Neural crest cell (in vitro differentiated cells): ENCODE measurements at places on chromosomes 1 and 21.

DNA sequence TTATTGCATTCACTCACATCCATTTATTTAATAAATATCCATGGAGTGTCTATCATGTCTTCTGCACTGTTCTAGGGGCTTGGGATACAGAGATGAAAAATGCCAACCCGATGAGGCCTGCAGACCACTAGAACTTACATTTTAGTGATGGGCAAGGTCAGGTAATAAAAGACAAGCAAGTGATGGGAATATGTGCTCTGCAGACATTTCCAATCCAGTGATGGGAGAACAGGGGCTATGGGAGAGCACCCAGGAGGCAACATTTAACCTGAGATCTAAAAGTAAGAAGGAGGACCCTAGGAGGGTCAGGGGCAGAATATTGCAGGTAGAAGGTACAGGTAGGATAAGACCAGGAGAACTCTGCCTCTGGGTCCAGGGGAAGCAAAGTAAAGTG, 53.1 kb downstream of the ETS2 start:
- DNase-seq: no peak

- no peak for DNase-seq
Observed at GRCh38 chr21:39006571-39007311, 176.5 kb downstream of the PSMG1 start.

- no peak for DNase-seq
Observed at GRCh38 chr1:22789356-22789994, 78.8 kb downstream of the EPHB2 start.

- no peak for DNase-seq
Observed at GRCh38 chr1:119787776-119788175, 19.1 kb upstream of the HMGCS2 start.

DNA sequence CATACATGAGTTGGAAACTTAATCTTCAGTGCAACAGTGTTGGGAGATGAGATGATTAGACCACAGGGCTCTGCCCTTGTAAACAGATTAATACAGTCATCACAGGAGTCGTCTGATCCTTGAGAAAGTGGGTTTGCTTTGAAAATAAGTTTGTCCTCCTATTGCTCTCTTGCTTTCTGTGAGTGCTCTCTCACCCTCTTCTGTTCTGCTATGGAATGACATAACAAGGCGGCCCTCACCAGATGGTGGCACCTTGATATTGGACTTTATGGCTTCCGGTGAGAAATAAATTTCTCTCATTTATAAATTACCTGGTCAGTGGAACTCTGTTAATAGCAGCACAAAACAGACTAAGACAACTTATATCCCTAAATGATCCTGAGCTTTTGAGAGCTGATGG, 353.6 kb downstream of the BRINP3 start:
- DNase-seq: no peak

DNA sequence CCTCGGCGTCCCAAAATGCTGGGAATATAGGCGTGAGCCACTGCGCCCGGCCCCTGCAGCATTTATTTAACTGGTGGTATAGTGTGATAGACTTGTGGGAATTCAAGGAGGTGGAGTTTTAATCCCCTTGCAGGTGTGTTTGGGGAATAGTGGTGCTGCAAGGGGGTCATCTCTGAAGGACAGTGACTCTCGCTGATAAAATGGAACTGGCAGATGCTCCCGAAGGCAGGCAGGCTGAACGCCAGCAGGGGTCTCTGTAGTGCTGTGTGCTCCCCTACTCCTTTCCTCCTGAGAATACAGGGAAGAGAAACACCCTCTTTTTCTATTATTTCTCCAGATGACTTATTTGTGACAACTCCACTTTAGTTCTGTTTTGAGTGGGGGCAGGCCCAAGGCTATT, 4.0 kb downstream of the OSCP1 start:
- DNase-seq: peak; percentile 36

GRCh38 chr1:74748960-74749359, 16.0 kb downstream of the TYW3 start:
- no peak for DNase-seq

GRCh38 chr1:10513199-10513598, 38.4 kb downstream of the PEX14 start:
- no peak for DNase-seq

- DNase-seq: no peak
Observed at GRCh38 chr1:81125672-81126071, 675.1 kb upstream of the ADGRL2 start.

- no peak for DNase-seq
Observed at GRCh38 chr1:226965581-226966440, 25.7 kb downstream of the COQ8A start.

- no peak for DNase-seq
Observed at GRCh38 chr1:72986591-72987290, 704.4 kb upstream of the NEGR1 start.

- no peak for DNase-seq
Observed at GRCh38 chr1:184388971-184389370, 2.1 kb downstream of the C1orf21 start.

DNA sequence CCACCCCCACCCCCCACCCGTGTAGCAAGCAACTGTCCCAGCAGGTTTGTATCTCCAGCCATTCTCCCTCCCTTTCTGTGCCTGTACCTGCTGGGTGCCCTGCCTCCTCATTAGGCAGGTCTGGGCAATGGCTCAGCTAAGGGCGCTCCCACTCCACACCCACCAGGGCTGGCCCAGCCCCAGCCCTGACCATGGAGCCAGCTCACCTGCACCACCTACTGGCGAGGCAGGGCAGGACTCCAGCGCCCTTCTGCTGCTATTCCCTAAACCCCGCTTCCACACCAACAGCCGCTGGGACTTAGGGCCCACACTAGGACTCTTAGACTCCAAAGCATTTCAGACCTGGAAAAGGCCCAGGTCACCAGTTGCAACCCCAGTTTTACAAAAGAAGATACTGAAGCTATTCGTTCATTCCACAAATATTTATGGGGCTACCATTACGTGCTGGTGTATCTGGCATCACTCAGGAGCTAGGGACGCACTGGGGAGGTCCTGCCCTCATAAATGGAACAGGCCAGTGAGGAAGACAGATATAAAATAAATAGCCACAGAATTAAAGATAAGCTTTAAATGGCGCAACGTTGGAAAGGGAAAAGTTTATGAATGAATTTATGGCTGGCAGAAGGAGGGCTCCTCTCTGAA, 24.0 kb downstream of the PGLYRP3 start:
- DNase-seq: peak; percentile 20

- no peak for DNase-seq
Observed at GRCh38 chr1:212286556-212287131, 1.4 kb downstream of the PPP2R5A start.

GRCh38 chr1:240306673-240307072, 215.0 kb downstream of the FMN2 start:
- DNase-seq: no peak

DNA sequence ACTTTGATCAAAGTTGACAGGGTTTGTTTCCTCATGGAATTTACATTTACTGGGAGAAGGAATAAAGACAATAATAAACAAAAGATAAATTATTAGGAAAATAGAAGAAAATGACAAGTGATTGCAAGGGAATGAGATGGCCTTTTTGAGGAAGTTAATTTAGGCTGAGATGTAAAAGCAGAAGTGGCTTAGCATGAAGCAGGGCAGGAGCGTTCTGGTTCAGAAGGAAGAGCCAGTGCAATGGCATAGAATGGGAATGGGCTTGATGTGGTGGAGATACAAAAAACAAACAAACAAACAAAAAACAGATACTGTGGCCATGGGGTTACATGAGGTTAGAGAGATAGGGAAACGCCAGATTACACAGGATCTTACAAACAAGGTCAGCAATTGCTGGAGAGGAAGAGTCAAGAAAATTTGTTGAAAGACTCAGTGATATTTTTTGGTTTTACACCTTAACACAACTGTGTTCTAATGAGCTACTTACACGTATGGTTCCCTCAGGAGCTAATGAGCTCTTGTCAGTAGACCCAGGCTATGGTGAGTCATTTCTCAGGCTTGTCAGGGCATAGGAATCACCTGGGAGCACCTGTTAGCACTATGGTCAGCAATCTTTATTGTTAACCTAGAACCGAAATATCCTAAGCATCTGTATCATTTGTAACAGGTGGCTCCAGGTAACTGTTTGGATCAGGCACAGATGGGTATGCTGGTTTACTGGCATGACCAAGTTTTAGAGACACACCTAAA, 8.7 kb upstream of the CADM3 start:
- no peak for DNase-seq

GRCh38 chr1:203619091-203619780, 7.4 kb upstream of the ATP2B4 start:
- no peak for DNase-seq

DNA sequence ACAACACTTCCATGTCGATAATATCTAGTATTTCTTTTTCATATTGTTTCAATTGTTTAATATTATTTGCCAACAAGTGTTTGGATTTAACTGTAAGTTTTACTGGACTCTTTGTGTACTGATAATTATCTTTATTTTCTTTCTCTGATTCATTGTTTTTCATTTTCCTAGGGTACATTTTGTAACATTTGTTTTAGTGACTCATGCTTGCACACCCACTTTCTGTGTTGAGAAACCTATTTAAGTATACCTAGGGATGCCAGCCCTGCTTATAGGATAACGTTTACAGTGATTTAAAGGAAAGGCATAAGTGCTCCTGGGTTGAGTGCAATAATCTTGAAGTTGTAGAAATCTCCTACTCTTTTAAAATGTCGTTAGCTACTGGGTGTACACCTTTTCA, 1386.0 kb upstream of the ADGRL4 start:
- no peak for DNase-seq

GRCh38 chr1:109069294-109069693, 6.5 kb downstream of the TAF13 start:
- DNase-seq: no peak

DNA sequence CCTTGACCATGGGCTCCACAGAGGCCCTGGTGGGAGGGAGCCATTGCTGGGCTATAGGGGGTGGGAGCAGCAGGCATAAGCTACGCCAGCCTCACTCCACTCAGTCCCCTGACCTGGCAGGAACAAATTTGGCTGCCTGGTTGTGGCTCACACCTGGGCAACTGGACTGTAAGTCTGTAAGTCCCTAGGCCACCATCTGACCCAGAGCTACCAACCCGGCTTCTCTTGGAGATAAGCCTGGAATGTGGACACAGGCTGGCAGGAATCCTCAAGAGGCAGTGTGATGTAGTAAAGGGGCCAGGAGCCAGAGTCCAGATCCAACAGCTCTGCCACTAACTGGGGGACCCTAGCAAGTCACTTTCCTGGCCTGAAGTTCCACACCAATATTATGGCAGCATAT, 11.4 kb downstream of the NCF2 start:
- DNase-seq: no peak

DNA sequence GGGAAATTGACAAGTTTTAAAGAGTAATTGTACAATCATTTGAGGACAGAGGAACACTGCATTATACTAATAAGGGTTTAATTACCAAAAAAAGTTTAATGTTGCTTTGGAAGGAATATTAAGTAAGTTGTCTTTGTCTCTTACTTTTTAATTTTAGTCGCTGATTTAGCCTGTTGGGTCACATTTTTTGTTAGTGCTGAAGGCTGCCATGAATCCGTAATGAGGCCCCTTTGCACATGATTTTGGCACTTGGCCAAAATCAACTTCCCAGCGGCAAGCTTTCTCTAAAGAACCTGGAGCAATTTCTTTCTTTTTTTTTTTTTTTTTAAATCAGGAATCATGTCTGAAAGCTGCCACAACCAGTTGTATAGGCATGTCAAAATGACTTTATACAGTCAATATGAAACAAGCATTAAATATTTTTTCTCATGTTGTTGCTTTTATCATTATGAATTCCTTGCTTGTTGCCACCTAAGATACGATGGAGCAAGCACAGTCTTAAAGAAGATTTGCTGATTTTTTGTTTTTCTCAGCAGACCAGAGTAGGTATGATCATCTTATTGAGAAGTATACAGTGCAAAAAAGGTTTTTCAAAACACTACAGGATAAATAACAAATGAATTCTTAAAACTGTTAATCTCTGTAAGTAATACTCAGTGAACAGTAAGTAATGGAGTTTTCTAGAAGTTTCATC, 690.4 kb downstream of the USP25 start:
- DNase-seq: no peak

DNA sequence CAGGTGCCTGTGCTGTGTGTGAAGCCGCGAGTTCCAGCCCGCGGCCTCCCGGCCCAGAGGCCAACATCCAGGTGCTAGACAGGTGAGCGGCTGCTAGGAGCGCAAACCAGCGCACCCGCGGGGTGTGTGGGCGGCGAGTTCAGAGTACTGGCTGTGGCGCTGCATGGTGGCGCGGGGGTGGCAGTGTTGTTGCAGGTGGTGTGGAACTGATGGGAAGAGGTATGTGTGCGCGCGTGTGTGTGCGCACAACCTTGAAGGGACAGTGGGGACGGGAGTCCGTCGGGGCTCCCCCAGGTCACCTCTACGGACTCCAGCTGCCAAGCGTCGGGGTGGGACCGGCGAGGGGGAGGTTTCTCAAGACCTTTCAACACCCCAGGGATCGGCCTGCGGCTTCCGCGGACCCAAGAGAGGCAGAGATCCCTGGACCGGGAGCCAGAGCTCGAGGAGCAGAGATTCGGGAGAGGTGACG, 433 bp upstream of the DMBX1 start:
- no peak for DNase-seq

DNA sequence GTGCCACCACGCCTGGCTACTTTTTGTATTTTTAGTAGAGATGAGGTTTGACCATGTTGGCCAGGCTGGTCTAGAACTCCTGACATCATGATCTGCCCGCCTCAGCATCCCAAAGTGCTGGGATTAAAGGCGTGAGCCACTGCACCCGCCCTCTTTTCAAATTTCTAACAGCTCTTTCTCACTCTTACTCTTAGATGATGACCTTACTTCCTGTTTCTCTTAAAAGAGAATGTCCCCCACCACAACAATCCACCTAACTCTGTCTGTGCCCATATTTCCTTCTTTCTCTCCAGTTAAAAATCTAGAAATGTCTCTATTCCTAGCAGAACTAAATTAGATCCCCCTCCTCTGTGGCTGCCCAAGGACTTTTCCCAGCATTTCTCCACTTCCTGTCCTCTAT, 46.6 kb upstream of the RGS2 start:
- DNase-seq: no peak

DNA sequence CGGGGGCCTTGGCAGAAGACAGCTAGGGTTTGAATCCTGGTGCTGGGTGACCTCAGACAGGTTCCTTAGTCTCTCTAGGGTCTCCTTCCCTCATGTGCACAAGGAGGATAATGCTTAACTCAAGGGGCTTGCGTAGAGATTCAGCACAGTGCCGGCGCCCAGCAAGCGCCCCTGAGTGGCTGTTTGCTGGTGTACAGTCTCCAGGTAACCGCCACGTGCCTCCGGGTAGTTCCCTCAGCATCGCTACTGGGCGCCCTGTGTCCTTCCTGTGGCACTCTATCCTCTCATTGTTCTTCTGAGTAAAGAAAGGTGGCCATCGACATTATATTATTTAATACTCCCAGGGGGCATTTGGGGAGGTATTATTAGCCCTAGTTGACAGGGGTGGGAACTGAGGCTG, 80.9 kb downstream of the NENF start:
- DNase-seq: no peak

DNA sequence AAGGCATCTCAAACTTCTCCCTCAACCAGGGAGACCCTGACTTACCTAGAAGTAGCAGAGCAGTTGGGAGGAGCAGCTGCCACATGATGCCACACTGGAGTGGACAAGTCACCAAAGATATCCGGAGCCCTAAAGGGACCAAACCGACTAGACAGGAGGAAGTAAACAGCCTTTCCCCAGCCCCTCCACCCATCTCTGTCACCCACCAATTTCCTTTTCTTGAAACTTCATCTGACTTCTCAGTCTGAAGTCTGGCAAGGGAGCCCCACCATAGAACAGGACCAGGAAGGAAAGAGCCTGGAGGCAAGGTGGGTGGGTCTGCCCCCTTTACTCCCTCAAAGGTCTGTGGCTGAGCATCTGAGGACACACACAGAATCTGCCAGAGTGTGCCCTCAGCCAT, at the start of gene FCGR3A:
FCGR3A (minus strand) TSS at position 167 of the 400 bp plus-strand sequence; CDS start at position 85, 82 bp downstream.
- no peak for DNase-seq

GRCh38 chr21:33308586-33309490, 15.9 kb upstream of the IFNAR1 start:
- no peak for DNase-seq

- no peak for DNase-seq
Observed at GRCh38 chr1:66599899-66600737, 66.2 kb downstream of the SGIP1 start.
